PC-9 (cell line): ENCODE measurements at places on chromosomes 4 and X.

DNA sequence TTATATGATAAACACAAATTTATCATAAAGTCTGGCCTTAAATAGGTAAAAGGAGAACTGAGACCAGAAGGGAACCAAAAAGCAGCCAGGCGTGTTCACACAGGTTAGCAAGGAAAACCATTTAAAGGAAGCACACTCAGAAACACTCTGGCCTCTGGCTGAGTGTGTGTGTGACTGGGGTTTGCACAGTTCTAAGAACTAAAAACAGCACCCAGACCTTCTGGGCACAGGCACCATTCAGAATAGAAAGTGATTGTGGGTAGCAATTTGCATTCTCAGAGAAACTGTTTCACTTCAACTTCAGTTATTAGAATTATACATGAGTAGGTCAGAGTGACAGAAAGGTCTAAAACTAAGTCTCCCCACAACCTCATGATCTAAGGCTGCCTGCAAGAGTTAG lies 10.0 kb downstream of the GPR82 start:
- no peak for DNase-seq

GRCh38 chr4:20159516-20159915 lies 92.2 kb upstream of the SLIT2 start:
- no peak for DNase-seq

DNA sequence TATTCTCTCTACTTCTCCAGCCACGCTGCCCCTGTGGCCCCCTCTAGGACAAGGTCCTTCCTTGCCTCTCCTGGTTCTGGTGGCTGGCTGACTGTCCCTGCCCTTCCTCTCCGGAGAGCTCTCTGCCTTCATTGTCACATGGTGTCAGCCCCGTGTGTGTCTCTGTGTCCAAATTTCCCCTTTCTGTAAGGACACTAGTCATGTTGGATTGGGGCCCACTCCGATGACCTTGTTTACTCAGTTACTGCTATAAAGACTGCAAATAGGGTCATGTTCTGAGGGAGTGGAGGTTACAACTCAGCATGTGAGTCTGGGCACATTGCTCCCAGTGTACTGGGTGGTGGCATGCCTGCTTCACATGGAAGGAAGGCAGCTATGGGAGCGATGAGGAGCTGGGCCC lies 129.5 kb upstream of the PSAPL1 start:
- no peak for DNase-seq

DNA sequence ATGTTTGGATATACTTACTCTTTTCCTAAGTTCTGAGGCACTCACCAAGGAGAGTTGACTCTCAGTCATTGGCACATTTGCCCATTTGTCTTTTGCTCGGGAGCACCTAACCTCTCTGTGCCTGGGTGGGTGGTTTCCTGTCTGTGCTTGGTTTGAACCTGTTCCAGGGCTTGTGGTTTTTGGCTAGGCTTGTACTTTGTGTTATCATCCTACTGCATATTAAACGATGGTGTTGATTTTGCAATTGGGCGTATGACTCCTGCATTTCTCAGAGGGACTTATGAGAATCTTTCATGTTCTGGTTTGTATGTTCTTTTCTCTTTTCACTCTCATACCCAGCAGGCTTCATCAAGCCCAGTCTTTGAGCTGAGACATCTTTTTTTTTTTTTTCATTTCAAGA lies 161.7 kb downstream of the BTC start:
- DNase-seq: peak; percentile 37

GRCh38 chr4:177427192-177427591 lies 15.0 kb downstream of the AGA start:
- DNase-seq: no peak

DNA sequence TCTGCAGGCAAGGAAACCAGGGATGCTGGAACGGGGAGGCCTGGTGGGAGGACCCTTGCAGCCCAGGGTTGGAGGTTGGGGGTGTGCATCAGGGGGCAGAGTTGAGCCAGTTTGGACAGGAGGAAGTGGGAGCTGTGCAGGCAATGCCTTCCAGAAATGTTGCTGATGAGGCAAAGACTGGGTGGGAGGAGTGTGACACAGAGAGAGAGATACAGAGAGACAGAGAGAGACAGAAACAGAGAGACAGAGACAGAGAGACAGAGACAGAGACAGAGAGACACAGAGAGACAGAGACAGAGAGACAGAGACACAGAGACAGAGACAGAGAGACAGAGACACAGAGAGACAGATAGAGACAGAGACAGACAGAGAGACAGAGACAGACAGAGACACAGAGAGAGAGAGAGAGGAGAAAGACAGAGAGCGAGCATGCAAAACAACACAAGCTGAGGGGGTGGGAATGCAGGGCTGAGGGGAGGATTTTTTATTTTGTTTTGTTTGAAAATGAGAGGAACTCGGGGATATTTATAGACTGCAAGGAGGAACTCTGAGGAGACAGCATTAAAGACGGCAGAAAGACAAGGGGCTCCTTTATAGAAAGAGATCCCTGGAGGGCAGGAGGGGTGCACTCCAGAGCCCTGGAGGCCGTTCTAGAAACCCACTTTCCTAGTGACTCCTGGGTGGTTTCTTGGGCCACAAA lies 1.9 kb upstream of the HAUS3 start:
- no peak for DNase-seq
